T-helper 17 cell (primary cell): ENCODE measurements at places on chromosomes 4 and X.

GRCh38 chr4:133154725-133155124 is 5.6 kb downstream of the PCDH10 start:
- H3K4me3 ChIP-seq = no peak overlapping the region
- H3K27ac ChIP-seq = no peak overlapping the region
- peaks cover 27% of the 10 kb centered on the region for H3K27me3 ChIP-seq
- no peak for DNase-seq
- H3K4me1 ChIP-seq = peaks cover 4% of the 10 kb centered on the region
- H3K36me3 ChIP-seq = peaks cover 4% of the 10 kb centered on the region

GRCh38 chr4:8294036-8294435 is 24.5 kb downstream of the HTRA3 start:
- no peak for DNase-seq

DNA sequence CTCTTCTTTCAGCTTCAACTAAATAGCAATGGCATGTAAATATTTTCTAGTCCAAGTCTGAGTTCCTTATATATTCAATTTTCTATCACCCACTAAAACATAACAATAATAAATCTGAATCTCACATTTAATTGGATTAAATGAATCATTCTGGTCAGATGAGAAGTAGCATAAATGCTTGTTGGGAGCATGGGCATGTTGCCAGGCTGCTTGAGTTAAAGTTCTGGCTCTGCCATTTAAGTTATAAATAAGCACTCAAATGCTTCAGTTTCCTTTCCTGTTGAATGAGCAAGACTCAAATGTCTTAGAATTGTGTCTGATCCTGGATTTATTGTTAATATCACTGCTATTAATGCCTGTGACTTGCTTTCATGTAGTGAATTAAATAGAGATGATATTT is 496.3 kb downstream of the STPG2 start:
- no peaks in the 10 kb centered on the region for H3K27me3 ChIP-seq
- H3K4me1 ChIP-seq = no peaks in the 10 kb centered on the region
- no peak overlapping the region for H3K27ac ChIP-seq

GRCh38 chrX:139936259-139936658 is 3.4 kb upstream of the ATP11C start:
- peaks cover 4% of the 10 kb centered on the region for H3K4me1 ChIP-seq
- peaks cover 2% of the 10 kb centered on the region for H3K36me3 ChIP-seq

DNA sequence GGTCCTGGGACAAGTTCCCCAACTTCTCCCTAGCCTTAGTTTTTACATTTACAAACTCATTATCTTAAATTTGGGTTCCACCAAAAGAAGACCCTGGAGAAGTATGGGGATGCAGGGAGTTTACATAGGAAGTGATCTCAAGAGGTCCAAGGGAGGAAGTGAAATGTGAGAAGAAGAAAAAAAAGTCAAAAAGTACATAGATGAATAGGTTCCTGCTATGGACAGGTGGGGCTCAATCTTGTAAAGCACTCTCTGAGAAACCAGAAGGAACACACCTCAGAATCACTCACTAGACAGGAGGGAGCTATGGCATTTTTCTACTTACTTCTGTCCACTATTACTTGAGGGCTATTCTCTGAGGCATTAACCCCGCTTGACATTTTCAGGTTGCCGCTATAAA is 56.6 kb downstream of the ARHGAP6 start:
- H3K36me3 ChIP-seq = no peaks in the 10 kb centered on the region
- H3K27ac ChIP-seq = no peak overlapping the region
- H3K4me3 ChIP-seq = no peak overlapping the region

DNA sequence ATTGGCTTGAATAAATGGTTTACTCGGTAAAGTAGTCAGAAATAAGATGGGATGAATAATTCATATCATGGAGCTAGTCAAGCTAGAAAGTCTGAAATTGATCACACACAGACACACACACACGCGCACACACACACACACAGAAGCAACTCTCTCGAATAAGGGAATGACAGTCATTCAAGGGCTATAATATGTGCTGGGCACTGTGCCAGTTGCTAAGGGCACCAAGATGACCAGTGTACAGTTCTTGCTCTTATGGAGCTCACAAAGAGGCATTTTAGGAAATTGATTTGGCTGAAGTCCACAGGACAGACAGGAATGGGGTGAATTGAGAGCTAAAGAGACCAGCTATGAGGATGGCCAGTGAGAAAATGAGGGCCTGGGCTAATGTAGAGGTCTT is 34.2 kb upstream of the SH3D19 start:
- peaks cover 6% of the 10 kb centered on the region for H3K36me3 ChIP-seq
- H3K4me1 ChIP-seq = peaks cover 6% of the 10 kb centered on the region
- no peak for DNase-seq

DNA sequence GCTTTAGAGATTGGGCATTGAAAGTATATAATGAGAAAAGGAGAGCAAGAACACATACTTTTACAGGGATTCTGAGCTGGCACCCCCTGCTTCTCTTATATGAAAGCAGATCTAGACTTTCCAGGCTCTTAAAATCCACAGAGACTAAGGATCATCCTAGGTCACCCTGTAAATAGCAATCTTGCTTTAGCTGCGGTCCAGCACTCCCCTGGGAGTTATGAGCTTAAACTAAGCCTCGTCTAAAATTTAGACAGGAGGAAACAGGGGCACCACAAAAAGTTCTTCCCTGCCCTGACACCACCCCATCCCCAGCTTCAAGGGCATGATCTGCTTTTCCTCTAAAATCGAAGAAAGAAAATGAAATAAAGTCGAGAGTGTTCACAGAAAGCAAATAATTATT is 143.3 kb upstream of the KCNIP4 start:
- no peak overlapping the region for H3K4me3 ChIP-seq
- no peaks in the 10 kb centered on the region for H3K27me3 ChIP-seq
- no peaks in the 10 kb centered on the region for H3K36me3 ChIP-seq
- DNase-seq = no peak
- no peak overlapping the region for H3K27ac ChIP-seq
- no peaks in the 10 kb centered on the region for H3K4me1 ChIP-seq

- no peak overlapping the region for H3K27ac ChIP-seq
- H3K27me3 ChIP-seq = no peaks in the 10 kb centered on the region
- H3K36me3 ChIP-seq = no peaks in the 10 kb centered on the region
- no peak for DNase-seq
- H3K4me3 ChIP-seq = no peak overlapping the region
Measured at GRCh38 chr4:126890383-126890782, 742.4 kb upstream of the INTU start.

GRCh38 chrX:48802089-48802904 is 430 bp downstream of the HDAC6 start:
- H3K4me3 ChIP-seq = peak overlapping the region; percentile 97
- H3K27ac ChIP-seq = peak overlapping the region; percentile 98
- peaks cover 16% of the 10 kb centered on the region for H3K4me1 ChIP-seq
- no peaks in the 10 kb centered on the region for H3K27me3 ChIP-seq

GRCh38 chr4:97507587-97508245 is 635.6 kb downstream of the STPG2 start:
- H3K27me3 ChIP-seq = no peaks in the 10 kb centered on the region
- no peak overlapping the region for H3K4me3 ChIP-seq
- no peaks in the 10 kb centered on the region for H3K36me3 ChIP-seq
- DNase-seq = no peak
- no peak overlapping the region for H3K27ac ChIP-seq
- H3K4me1 ChIP-seq = no peaks in the 10 kb centered on the region

DNA sequence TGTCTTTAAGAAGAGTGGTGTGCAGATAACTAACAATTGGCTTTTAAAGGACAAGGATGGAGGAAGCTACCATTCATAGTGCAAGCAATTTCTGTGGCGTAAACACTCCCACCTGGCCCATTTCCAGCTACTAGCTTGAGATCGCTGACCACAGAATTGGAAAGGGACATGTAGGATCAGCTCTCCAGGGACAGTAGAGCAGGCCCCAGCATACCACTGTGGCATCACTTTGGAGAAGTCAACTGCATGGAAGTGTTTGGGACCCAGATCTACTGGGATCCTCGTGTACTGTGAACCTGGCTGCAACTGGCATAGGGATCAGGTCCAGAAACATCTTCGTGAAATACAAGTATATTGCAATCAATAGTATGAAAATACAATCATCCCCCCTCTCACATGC is 515.0 kb downstream of the INPP4B start:
- H3K27ac ChIP-seq = no peak overlapping the region
- peaks cover 6% of the 10 kb centered on the region for H3K36me3 ChIP-seq
- H3K27me3 ChIP-seq = no peaks in the 10 kb centered on the region
- H3K4me3 ChIP-seq = no peak overlapping the region
- H3K4me1 ChIP-seq = peaks cover 48% of the 10 kb centered on the region

GRCh38 chr4:5760246-5760645 is 49.2 kb downstream of the EVC start:
- no peak overlapping the region for H3K27ac ChIP-seq
- no peak for DNase-seq
- peaks cover 6% of the 10 kb centered on the region for H3K4me1 ChIP-seq
- no peak overlapping the region for H3K4me3 ChIP-seq
- H3K36me3 ChIP-seq = no peaks in the 10 kb centered on the region
- H3K27me3 ChIP-seq = no peaks in the 10 kb centered on the region

DNA sequence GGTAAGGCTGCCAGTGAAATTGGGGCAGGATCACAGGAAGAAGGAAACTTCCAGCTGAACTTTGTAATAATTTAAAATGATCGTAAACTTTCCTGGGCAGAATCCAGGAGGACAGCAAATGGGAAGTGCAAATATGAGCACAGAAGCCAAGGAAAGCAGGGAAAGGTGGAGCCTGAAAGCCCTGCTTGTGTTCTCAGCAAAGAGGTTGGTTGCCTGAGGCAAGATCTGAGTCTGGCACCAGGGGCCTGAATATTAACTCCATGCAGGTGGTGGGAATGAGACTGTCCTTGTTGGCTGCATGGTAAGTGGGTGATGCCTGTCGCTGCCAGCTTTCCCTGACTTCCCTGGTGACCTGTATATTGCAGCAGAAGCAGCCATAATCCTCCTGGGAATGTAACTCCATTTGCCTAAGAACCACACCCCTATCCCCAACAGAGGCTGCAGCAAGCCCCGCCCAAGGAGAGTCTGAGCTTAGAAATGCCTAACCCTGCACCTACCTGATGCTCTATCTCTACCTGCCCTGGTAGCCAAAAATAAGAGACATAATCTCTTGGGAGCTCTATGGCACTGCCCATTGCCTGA is 132.0 kb upstream of the HDX start:
- H3K27ac ChIP-seq = no peak overlapping the region
- no peak for DNase-seq
- no peaks in the 10 kb centered on the region for H3K27me3 ChIP-seq
- H3K36me3 ChIP-seq = no peaks in the 10 kb centered on the region
- H3K4me3 ChIP-seq = no peak overlapping the region
- H3K4me1 ChIP-seq = no peaks in the 10 kb centered on the region

- H3K4me1 ChIP-seq = no peaks in the 10 kb centered on the region
- peaks cover 20% of the 10 kb centered on the region for H3K27me3 ChIP-seq
- H3K27ac ChIP-seq = no peak overlapping the region
- no peak overlapping the region for H3K4me3 ChIP-seq
- no peaks in the 10 kb centered on the region for H3K36me3 ChIP-seq
Measured at GRCh38 chrX:145821291-145821897, 3.8 kb downstream of the SLITRK2 start.

- peaks cover 5% of the 10 kb centered on the region for H3K27me3 ChIP-seq
- DNase-seq = no peak
- H3K4me1 ChIP-seq = peaks cover 20% of the 10 kb centered on the region
- peak overlapping the region; percentile 19 for H3K27ac ChIP-seq
Measured at GRCh38 chr4:118682928-118683327, 2.3 kb upstream of the METTL14 start.

GRCh38 chrX:120260369-120260768 is 9.8 kb downstream of the ZBTB33 start:
- peaks cover 6% of the 10 kb centered on the region for H3K4me1 ChIP-seq
- H3K36me3 ChIP-seq = no peaks in the 10 kb centered on the region
- H3K27me3 ChIP-seq = no peaks in the 10 kb centered on the region
- H3K27ac ChIP-seq = no peak overlapping the region

DNA sequence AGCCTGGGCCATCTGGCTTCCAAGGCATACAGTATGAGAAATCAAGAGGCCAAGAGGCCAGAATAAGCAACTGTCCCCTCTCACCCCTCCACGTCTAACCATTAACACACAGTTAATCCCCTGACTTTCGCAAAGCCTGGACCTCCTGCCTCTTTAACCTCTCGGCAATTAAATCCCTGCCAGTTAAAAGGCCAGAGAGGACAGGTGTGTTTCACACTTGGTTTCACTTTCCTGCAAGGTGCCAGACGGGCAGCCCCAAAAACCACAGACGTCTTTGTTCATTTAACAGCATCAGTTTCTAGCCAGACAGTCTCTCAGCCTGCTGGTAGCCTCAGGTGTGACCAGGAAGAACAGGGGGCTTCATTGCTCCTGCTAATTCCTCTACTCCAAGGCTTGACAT is 91.1 kb upstream of the KIT start:
- no peak for DNase-seq
- H3K36me3 ChIP-seq = no peaks in the 10 kb centered on the region
- H3K27me3 ChIP-seq = peaks cover 7% of the 10 kb centered on the region
- H3K4me1 ChIP-seq = peaks cover 12% of the 10 kb centered on the region
- H3K27ac ChIP-seq = peak overlapping the region; percentile 61

GRCh38 chr4:90641861-90642599 is 514.8 kb downstream of the CCSER1 start:
- H3K27me3 ChIP-seq = no peaks in the 10 kb centered on the region
- no peak overlapping the region for H3K27ac ChIP-seq
- no peak overlapping the region for H3K4me3 ChIP-seq
- DNase-seq = no peak
- H3K4me1 ChIP-seq = no peaks in the 10 kb centered on the region

DNA sequence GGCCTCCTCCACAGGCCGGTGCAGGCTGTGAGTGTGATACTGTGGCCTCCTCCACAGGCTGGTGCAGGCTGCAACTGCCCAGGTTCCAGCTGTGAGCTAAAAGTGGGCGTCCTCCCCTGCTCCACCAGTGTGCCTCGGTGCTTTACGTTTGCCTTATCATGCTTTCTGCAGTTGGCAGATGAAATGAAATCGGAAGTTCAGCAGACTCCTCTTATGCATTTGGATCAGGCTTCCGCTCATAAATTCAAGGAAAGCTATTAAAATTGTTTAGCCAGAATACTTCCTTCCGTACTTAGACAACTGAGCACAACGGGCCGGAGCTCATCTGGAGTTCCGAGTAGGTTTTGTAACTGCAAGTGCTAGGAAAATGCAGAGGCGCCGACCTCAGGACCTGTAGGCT is 12.0 kb downstream of the CYP4V2 start:
- no peak for DNase-seq
- peaks cover 16% of the 10 kb centered on the region for H3K4me1 ChIP-seq
- no peak overlapping the region for H3K4me3 ChIP-seq
- H3K27me3 ChIP-seq = no peaks in the 10 kb centered on the region
